D341Med (cell line): ENCODE measurements at places on chromosomes 16 and 17.

GRCh38 chr17:61570118-61570517 is 20.9 kb downstream of the NACA2 start:
- DNase-seq, result no peak

DNA sequence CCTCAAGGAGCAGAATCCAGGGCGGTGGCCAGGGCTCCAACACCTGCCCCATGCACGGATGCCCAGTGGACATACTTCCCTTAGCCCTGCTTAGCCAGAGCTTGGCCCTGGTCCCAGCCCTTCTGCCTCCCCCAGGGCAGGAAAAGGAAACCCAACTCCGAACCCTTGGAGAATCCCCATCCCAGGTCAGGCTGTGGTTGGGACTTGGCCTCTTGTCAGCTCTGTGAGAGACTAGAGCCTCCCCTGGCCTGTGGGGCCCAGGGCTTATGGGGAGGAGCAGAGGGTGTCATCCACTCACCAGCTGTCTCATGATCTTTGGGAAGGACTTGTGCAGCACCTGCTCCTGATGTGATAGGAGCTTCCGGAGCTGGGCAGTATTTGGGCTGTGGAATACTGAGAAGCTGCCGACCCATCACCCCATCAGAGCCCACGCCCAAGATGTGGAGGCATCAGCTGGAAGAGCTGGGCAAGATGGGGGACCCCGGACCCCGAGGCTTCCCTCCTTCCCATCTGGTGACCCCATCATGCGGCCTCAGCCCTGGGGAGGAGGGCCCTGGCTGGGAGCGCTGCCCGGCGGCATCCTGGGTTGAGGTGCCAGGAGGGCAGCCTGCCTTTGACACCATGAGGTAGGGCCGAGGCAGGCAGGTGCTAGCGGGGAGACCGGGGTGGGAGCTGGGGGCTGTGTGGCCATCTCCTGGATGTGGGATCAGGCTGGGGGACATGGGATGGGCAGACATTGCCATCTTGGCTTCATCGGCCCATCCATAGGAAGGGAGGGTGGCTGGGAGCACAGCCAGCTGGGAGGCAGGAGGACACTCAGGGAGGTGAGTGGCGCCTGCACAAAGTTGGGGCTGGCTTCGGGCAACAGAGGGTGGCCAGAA is 45.1 kb downstream of the TNFRSF13B start:
- DNase-seq, result no peak

DNA sequence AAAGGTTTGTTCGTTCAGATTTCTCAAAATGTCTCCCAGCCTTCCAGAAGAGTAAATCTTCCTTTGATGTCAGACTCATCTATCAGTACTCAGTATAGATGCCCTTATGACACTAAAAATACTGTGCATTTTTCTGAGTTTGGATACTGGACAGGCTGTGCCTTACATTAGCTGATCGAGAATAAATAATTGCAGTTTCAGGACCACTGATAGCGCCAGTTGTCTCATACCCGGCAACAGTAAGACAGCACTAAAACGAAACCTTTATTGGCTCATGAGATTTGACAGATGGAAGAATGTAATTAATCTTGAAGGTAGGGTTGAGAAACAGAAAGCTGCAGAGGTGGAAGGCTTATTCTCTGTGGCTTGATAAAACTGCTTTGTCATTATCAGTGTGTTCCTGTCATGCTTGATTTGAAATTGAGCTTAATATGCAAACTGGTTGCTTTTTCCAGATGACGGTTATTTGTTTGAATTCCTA is 1.2 kb downstream of the ATP6V0A1 start:
- DNase-seq, result peak; percentile 43

- no peak for DNase-seq
Measured at GRCh38 chr16:57137043-57137442, 44.7 kb downstream of the CPNE2 start.

DNA sequence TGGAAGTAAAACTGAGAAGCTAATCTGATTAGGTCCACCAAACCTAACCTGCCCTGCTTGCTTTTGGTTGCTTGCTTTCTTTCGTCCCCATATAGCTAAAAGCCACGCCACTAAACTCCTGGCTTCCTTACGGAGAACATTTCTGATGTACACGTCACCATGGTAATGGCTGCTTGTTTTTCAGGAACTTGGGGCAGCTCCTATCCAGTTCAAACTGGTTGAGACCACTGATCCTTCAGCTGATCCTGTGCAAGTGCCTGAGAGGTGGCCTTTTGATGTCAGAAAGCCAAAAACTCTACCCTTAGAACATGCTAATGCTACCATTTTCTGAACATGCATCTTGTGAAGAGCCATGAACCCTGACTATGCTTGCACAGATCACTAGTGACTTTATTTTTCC is 14.4 kb upstream of the DHRS7C start:
- DNase-seq, result no peak

DNA sequence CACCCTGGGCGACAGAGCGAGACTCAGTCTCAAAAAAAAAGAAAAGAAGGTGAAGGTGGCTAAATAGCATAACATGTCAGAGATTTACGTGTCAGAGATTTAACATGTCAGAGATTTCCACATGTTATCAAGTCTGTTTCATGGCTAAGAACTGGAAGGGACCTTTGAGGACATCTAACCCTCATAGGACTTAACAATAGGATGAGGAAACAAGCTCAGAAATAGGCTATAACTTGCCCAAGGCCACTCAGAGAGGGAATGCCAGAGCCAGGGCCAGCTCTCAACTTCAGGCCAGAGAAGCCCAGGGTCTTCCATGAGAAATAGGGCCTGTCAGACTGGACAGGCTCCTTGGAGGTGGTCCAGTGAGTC is 26.8 kb upstream of the ZNF629 start:
- DNase-seq, result no peak

- DNase-seq, result peak; percentile 64
Measured at GRCh38 chr17:64216338-64217248, 46.5 kb downstream of the TEX2 start.

DNA sequence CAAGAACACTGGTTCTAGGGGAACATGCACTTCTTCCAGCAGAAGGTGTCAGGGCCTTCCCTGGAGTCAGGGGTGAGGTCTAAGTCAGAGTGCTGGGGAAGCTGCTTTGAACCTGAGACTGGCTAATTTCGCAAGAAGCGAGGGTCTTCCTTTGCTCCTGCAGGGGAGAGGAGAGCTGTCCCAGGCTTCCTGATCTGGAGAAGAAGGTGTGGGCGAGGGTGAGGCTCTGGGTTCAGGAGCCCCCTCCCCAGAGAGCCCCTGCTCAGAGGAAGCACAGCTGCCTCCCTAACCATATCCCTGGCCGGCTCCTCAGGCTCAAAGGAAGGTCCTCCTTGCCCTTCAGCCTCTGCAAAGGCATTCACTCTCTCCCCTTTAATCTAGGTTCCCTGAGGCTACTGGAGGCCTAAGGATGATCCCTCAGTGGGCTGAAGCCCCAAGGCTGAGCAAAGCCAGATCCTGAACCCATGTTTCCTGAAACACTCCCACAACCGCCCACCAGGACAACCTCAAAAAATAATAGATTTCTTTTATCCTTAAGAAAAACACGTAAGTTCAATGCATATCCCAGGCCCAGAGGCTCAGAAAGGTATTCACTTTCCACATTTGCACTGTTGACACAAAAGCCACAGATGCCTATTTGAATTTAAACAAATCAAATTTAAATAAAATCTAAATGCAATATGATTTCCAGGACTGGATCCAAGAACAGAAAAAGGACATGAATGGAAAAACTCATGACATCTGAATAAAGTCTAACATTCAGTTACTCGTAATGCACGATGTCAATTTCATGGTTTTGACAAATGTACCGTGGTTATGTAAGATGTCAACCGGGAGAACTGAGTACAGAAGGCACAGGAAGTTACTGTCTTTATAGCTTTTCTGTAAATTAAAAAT is 71.5 kb upstream of the RCVRN start:
- no peak for DNase-seq

DNA sequence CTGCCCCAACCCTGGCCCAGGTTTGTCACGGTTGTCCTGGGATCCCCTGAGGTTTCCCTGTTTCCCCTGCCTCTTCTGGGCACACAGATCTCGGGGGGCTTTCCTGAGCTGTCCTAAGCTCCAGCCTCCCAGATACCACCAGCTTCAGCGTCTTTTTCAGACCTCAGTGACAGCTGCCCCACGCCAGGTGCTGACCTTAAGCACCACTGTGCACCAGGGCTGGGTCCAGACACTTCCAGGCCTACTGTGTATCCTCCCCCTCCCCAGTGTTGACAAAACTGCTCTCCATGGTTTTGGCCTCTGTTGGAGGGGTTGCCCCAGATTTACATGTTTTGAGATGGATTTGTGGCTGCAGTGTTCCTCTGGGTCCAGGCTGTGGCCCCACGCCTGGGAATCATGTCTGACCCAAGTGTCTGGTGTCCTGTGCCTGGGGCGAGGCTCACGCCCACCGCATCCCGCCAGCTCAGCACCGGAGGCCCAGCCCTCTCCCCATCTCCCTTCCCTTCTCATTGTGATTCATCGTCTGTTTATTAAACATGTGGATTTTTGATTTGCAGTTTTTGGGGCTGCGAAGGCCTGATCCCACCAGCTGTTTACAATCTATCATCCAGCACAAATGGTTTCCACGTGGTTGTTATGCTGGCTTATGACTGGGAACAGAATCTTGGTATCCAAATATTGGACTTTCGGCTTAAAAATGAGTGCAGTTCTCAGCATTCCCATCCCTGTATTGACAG is 82.1 kb downstream of the METRNL start:
- peak; percentile 34 for DNase-seq

DNA sequence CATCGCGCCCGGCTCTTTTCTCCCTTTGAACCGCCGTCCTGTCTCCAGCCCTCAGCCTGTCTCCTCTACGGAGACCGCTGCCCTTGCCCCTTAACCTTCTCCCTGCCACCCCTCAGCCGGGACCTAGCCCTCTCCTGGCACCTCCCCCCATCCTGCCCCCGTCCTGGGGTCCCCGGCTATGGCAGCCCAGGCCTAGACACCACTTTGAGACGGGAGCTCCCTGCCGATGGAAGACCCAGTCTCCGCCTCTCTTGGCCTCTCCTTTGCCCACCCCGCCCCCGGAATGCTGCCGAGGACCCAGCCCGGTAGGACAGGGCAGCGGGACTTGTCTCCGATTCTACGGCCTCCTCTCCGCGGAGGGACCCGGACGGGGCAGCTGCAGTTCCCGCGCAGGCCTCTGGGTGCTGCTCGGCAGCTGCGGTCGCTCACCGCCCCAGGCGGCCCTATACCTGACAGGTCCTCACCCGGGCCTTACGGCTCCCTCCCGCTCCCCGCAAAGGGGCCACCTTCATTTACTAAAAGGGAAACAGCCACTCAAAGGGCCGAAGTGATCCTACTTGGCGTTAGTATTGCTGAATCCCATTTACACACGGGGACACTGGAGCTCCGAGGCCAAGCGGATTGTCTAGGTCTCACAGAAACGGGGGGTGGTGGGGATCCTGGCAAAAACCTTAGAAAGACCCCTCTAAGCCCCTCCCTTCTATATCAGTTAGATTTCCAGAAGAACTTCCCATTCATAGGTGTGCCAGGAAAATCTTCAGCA is 32.6 kb upstream of the TAC4 start:
- DNase-seq, result peak; percentile 99

DNA sequence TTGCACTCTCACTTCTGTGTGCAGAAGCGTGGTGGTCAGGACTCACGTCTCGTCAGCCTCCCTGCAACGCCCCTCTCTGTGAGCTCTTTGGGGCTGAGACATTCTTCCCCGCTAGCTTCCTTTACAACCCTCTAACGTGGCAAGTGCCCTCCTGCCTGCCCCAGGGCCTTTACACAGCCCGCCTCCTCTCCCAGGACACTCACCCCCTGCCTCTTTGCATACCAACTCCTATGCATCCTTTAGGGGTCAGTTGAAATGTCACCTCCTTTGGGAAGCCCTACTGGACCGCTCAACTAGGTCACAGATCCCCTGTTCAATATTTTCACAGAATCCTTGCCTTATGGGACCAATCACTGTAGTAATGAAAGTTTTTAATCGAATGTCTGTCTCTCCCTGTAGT is 61.4 kb downstream of the SDK2 start:
- DNase-seq, result no peak

DNA sequence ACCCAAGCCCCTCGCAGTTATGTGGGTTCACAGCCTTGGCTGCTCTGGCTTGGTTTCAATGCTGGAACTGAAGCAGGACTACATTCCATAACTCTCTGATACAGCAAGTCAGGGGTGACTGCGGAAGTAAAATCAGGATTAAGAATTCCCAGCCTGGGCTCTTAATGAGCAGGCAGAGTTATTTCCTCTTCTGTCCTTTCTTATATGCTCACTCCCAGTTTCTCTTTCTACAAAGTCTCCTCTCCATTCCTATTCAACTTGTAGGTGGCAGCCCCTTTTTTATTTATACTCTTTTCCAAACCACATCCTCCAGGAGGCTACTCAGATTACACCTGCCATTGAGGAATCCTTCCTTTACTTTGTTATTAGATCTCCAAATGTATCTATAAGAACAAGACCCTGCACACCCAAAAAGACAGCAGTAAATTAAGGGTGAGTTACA is 40.3 kb downstream of the HOXB1 start:
- DNase-seq, result no peak

DNA sequence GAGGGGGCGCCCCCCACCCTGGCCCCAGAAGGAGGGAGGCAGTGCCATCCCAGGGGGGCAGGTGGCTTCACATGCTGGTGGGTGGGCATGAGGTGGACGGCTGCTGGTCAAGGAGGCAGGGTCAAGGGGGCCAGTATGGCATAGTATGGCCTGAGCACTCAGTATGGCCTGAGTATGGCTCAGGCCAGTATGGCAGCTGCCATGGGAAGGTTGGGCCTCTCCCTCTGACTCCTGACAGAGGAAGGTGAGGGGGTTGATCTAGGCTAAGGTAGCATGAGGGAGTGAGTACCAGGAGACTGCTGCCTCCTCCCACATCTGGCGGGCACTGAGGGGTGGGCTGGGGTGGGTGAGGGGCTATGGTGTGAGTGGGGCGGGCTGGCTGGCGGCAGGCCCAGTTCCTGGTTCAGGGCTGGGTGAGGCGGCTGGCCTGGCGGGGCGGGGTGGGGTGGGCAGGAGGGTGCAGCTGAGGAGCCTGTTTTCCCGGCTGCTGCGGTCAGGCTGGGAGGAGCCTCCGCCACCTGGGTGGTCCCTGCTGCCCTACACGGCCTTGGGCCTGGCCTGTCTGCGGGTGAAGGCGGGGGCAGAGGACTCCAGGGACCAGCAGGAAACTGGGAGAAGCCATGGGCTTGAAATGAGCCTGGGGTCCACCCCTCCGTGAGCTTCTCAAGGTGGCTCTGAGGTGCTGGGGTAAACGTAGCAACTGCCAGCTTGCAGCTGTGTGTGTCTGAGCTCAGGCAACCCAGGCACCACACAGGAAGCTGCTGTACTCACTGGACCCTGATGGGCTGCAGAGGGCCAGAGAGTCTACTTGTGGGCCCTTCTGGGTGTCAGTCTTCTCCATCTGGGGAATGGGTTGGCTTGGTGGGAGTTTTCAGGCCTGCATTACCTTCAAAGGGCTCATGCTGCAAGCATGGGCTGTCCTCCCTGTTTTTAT is 57.0 kb downstream of the RAI1 start:
- no peak for DNase-seq

- no peak for DNase-seq
Measured at GRCh38 chr16:3101018-3101840, 2.1 kb upstream of the ZSCAN10 start.

- no peak for DNase-seq
Measured at GRCh38 chr17:27346228-27346899, 52.5 kb downstream of the WSB1 start.
